AG04450 (cell line): ENCODE measurements at places on chromosomes 11 and 22.

- DNase-seq = no peak
These were observed 21.5 kb downstream of the IGLL5 start for GRCh38 chr22:22908941-22909604.

DNA sequence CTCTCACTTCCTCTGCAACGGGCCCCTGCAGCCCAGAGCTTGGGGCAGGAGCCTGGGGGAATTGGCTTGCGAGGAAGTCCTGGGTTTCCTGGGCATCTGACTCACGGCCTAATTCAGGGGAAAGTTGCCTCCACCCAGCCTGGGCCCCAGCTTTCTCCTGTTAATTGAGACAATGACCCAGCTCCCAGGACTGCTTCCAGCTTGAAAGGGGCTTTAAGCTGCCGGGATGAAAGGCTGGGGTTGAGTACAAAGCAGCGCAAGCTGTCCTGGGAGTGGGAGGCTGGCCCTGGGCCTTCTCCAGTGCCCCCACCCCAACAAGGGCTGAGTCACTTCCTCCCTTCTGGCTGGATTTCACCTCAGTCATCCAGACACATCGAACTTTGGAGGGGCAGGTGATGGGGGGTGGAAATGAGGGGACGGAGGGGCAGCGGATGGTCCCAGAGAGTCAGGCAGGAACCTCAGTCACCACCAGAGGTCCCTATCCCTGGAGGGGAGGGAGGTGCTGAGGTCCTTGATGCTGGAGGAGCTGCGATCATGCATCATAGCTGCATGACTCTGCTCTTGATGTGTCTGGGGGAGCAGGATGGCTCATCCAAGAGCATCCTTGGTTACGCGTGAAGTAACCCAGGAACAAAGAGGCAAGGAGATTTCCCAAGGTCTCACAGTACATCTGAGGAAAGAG lies 30.1 kb upstream of the OAF start:
- DNase-seq = no peak

DNA sequence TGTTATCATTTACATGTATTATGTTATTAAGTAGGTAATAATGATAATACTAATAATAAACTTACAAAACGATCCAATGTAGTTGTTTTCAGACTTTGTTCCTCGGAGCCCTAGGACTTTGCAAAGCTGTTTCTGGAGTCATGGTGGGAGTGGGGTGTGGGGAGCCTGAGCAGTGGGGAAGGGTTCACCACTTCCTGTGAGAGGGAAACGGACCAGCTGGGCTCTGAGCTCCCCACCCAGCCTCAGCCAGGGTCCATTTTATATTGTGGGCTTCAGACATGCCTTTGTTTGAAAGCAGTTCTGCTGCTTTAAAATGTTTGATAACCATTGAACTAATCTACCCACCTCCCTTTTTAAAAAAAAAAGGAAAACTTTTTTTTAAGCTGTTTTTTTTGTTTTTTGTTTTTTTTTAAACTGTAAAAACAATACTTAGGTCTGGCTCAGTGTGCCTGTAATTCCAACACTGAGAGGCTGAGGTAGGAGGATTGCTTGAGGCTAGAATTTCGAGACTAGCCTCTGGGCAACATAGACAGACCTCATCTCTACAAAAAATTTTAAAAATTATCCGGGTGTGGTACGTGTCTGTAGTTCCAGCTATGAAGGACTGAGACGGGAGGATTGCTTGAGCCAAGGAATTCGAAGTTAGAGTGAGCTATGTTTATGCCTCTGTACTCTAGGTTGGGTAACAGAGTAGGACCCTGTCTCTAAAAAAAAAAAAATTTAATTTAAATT lies 7.0 kb downstream of the SERPING1 start:
- no peak for DNase-seq

DNA sequence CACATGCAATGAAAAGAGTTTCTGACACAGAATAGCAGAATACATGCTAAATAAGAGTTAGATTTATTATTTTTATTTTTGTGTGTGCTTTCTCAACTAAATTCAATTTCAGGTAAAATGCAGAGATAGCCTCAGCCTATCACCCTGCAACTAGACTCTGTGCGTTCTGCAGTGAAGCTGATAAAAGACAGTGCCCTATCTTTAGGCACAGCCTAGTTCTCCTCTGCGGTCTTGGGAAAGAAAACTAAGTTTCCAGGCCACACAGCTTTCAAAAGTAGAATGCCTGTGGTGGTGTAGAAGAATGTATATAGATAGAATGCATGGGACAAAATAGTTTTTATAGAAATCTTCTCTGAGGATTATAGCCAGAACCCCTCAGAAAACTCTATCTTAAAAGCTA lies 12.0 kb upstream of the MMP1 start:
- no peak for DNase-seq

GRCh38 chr22:45918459-45919370 lies 58.2 kb downstream of the WNT7B start:
- no peak for DNase-seq

GRCh38 chr11:109745996-109746625 lies 324.1 kb downstream of the C11orf87 start:
- DNase-seq = no peak

- no peak for DNase-seq
These were observed 339 bp upstream of the TRIM21 start for GRCh38 chr11:4393858-4394223.

GRCh38 chr11:17864478-17864941 lies 129.9 kb downstream of the KCNC1 start:
- DNase-seq = no peak

DNA sequence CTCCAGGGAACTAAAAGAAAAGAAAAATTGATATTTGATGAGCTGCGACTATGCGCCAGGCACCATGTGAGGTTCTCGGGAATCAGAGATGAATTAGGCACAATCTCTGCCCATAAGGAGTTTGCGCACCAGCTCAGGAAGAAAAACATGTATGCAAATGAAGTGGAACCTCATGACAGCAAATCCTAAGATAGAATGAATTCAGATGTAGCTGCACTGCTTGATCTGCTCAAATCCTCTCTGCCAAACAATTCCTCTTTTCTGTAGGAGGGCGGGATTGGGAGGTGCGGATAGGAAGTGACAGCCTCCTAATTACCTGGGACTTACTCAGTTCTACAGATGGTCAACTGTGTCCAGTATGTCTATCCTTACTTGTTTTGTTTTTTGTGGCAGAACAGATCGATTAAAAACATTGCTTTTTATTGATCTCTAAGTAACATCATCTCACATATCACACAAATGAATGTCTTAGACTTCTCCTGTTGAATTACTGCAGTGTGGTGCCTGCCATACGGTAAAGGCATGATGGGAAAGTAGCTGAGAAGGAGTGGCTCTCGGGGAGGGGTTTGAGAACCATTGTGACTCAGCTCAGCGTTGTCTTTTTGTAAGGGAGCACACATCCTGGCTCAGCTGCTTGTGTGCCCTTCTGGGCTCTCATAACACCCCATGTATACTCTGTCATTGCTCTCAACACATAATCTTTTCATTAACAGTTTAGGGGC lies 13.9 kb downstream of the CRTAM start:
- DNase-seq = no peak

DNA sequence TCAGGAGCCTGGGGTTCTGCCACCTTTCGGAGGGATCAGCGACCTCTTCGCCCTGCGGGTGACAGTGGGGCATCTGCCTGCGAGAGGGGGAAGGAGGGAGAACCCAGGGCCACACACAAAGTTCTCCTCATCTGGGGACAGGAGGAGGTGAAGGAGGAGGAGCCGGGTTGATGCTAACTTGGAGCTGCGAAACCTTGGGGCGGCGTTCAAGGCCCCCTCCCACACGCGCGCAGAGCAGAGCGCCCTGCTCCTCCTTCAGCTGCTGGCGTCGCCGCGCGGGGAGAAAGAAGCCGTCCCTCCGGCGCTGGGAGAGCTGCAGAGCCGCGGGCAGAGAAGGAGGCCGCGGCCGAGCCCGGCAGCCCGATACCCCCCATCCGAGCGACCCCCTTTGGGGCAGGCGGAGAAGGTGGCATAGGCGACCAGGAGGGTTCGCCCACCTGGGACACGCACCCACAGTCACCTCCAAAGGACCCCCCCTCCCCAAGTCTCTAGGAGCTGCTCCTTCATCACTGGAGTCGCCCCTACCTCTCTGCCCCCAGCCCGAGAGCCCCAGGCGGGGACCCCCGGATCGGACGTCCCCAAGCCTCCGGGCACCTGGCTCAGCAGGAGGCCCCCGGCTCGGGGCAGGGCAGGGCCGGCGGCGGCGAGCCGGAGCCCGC lies at the start of gene RASD2:
TSS of gene RASD2 (plus strand) at position 237 of the 659 bp plus-strand sequence. CDS start 5,979 bp downstream, outside the sequence.
- DNase-seq = no peak

DNA sequence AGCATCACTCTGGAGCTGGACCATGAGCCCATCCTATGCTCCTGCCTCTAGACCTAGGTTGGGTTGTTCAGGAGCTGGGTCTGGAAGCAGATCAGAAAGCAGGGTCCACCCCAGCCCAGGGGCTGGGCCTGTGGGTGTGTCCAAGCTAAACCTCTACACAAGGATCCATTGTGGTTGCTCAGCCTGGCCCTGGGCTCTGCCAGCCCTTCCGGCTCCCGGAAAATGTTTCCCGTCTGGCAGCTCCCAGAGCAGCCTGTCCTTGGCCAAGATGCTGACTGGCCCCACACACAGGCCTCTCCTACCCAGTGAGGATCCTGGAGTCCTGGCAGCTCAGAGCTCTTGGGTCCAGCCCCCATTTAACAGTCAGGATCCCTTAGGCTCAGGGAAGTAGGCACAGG lies 35.3 kb upstream of the FCHSD2 start:
- DNase-seq = no peak

DNA sequence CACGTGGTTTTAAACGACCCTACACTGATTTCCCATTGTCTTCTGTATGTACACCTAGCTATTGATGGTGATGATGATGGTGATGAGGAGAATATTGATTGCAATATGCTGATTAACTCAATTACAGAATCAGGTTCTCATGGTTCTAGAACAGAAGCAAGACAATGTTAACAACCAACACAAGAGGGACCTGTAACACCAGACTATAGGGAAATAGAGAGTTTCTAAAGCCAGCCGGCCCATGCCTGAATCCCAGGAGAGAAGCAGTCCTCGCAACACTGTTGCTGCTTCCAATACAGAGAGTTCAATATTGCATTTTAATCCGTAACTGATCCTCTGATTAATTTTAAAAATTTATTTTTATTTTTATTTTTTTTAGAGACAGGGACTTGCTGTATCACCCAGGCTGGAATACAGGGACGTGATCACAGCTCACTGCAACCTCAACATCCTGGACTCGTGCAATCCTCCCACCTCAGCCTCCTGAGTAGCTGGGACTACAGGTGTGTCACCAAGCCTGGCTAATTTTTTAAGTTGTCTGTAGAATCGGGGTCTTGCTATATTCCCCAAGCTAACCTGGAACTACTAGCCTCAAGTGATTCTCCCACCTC lies 22.2 kb upstream of the UBASH3B start:
- no peak for DNase-seq

GRCh38 chr11:63813035-63813562 lies at the start of gene SPINDOC:
Gene SPINDOC, plus strand, starts transcription at chr11:63813456. Its CDS starts 231 bp downstream, at chr11:63813687.
- no peak for DNase-seq

GRCh38 chr11:36566407-36567053 lies 1.3 kb upstream of the RAG1 start:
- DNase-seq = no peak

GRCh38 chr22:43209523-43209890 lies 22.6 kb upstream of the TTLL12 start:
- DNase-seq = no peak

DNA sequence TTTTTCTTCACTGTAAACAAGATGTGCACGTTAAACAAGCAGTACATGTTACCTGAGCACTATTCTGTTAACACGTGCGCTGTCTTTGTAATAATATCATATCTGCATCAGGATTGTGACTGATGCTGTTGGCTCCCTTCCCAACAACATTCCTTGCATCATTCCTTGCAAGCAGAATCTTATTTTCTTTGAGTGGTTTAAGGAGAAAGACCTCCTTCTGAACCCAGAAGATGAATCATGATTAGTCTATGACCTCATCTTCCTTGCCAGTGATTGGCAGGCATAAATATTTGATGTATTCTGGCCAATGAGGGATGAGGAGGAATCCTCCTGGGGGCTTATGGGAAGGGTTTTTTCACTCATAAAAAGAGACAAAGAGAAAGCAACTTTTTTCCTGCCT lies 46.2 kb downstream of the C11orf71 start:
- DNase-seq = peak; percentile 62

DNA sequence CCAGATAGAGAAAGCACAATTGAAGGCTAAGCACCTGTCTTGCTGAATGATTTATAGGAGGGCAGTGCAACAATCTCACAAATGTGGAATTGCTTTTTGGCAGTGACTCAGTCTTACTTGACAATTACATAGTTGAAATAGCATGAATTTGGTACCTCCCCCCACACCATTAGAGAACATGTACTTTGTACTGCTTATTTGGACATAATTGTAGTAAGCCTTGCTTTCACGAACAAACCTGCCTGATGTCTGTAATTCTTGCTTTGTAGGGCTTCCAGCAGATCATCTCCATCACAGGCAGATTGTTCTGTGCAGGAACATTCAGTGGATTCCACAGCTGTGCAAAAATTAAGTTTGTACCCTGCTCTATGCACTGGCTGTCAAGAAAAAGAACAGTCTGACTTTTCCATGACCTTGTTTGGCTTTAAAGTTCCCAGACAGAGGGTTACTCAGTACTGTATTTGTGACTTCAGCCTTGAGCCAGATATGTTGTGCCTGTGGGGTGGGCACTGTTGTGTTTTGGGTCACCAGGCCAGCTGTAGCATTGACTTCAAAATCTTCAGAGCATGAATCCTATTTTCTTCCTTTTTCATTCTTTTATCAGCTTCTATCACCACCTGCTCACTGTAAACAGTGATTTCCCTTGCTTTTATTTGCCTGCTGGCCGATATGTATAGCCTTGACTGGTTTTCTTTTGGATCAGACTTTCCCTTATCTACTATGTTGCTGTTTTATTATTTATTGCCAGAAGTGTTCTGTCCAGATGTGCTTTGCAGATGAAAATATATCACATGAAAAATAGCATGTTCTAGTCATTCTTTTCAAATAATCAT lies 941.0 kb upstream of the CHORDC1 start:
- DNase-seq = no peak

GRCh38 chr22:46039535-46039934 lies 62.6 kb upstream of the WNT7B start:
- DNase-seq = no peak

DNA sequence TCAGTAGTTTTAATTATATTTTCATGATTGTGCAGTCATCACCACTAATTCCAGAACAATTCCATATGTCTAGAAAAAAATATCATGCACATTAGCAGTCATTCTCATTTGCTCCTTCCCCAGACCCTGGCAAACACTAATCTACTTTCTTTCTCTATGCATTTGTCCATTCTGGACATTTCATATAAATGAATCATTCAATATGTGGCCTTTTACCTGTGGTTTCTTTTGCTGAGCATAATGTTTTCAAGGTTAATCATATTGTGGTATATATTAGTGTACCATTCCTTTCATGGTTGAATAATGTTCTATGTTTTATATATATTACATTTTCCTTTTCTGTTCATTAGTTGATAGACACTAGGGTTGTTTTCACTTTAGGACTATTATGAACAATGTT lies 811.1 kb upstream of the RAG2 start:
- no peak for DNase-seq

GRCh38 chr11:15159085-15159484 lies 44.4 kb downstream of the INSC start:
- DNase-seq = no peak

DNA sequence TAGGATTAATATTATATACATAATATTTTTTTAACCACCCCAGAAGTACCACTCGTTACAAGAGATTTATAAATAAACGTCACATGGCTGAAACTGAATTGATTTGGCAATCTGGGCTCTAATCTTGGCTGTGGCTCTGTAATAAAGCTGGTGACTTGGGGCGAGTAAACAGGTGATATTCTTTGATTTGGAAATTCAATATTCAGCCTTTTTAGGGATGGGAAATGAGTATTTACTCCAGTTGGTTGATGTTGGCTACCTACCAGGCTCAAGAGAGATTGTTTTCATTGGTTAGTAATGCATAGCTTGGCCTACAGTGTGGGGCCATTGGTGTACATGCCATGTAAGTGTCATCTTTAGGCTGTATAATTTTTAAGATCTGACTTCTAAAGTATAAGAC lies 117.7 kb upstream of the SORL1-AS1 start:
- no peak for DNase-seq
